ENCODE measurements at places on chromosomes 2 and 18.

GRCh38 chr2:161677634-161678033 is 53.4 kb downstream of the SLC4A10 start:
- DNase-seq, result no peak

- no peak for DNase-seq
Observed at GRCh38 chr2:184449760-184450159, 148.6 kb upstream of the ZNF804A start.

- DNase-seq, result no peak
Observed at GRCh38 chr2:237757616-237758015, 41.0 kb upstream of the RBM44 start.

DNA sequence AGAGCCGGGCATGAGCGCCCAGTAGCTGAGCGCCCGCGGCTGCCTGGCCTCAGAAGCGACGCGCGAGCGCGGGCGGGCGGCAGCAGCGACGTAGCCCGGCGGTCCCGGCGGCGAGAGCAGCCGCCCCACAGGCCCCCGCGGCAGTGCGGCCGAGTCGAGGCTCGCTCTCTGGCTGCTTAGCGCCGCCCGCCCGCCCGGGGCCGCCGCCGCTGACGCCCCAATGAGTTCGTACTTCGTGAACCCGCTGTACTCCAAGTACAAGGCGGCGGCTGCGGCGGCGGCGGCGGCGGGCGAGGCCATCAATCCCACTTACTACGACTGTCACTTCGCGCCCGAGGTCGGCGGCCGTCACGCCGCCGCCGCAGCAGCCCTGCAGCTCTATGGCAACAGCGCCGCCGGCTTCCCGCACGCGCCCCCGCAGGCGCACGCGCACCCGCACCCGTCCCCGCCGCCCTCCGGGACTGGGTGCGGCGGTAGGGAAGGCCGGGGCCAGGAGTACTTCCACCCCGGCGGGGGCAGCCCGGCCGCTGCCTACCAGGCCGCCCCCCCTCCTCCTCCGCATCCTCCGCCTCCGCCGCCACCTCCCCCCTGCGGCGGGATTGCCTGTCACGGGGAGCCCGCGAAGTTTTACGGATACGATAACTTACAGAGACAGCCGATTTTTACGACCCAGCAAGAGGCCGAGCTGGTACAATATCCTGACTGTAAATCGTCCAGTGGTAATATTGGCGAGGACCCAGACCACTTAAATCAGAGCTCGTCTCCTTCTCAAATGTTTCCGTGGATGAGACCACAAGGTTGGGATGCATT is 847 bp downstream of the HOXD8 start:
- DNase-seq, result no peak

DNA sequence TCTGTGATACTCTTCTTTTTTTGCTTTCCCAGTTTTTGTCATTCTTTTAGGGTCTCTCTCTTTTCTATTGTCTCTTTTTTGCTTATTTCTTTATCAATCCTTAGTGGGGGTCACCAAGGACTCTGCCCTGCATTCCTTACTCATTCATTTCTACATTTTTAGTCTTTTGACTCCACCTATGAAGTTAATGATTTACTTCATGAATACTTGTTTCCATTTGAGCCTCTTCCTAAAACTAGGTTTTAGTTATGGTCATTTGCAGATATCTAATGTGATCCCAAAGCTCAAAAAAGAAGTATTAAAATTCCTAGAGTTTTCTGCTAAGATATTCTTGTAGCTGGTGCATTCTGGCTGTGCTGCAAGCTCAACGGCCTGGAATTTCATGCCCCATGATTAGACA is 149.3 kb upstream of the AQP4 start:
- DNase-seq, result no peak

GRCh38 chr2:6972067-6972710 is 55.0 kb downstream of the RNF144A start:
- no peak for DNase-seq

- DNase-seq, result no peak
Observed at GRCh38 chr2:23900541-23901322, 26.2 kb downstream of the ATAD2B start.

DNA sequence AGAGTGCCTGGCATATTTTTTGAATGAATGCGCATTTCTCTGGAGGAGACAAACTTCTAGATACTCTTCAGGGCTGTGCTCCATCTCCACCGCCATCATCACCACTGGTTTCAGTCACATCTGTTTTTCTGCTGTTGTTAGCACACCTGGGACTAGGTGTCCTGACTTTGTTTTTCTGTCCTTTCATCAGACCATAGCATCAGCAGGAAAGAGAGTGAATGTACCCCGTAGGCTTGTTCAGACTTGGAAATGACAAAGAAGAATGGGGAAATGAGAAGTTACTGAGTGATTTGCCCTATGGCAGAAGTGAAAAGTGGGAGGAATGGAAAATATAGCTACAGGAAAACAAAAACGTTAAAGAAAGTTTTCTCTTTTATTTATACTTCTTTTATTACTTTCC is 965.2 kb upstream of the FANCL start:
- no peak for DNase-seq

DNA sequence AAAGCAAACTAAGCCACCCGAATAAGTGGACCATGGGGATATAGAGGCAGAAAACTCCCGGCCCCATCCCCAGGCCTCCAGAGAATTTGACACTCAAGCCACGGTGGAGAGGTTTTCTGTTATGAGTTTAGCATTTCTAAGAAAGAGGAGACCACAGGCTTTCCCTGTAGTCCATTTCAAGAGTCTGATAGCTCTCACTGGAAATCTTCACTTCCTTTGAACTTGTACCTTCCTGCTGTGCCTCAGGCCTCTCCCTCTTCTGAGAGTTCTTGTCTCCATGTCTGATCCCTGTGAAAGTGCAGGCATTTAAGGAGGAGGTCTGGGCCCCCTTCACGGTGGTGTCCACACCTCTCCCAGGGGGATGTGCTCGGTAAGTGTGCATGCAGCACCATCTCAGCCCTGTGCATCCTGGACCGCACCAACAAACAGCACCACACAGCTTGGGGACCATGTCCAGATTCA is 113.7 kb downstream of the BCL2 start:
- no peak for DNase-seq

- no peak for DNase-seq
Observed at GRCh38 chr2:54941248-54941984, 108.8 kb downstream of the RTN4 start.

DNA sequence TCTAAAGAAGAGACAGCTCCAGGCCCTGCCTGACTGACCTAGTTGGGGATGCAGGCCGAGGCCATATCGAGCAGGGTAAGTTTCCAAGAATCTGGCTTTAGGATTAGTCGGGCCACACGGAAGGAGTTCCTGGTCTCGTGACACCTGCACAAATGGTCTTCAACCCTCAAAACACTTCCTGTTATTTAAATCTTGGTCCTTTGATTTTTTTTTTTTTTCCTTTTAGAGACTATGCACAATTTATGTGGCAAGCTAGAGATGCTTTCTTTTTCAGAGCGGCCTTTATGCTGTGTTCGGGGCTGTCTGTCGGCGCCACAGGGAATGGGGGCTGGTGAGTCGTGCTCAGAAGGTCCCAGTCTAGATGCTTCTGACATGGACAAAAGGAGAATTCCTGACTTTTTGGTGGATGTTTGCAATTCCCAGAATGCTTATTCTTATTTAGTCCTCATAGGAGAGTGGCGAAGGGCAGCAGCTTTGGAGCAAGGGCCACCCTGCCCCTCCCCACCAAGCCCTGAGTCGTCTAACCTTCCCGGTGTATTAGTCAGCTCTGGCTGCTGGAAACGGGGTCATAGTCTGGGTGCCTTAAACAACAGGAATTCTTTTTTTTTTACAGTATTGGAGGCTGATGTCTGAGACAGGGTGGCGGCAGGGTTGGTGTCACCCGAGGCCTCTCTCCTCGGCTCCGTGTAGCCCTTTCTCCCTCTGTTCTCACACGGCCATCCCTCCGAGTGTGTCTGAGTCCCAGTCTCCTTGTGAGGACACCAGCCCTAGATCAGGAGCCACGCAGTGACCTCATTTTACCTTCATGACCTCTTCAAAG is 27.4 kb downstream of the HPCAL1 start:
- DNase-seq, result no peak

DNA sequence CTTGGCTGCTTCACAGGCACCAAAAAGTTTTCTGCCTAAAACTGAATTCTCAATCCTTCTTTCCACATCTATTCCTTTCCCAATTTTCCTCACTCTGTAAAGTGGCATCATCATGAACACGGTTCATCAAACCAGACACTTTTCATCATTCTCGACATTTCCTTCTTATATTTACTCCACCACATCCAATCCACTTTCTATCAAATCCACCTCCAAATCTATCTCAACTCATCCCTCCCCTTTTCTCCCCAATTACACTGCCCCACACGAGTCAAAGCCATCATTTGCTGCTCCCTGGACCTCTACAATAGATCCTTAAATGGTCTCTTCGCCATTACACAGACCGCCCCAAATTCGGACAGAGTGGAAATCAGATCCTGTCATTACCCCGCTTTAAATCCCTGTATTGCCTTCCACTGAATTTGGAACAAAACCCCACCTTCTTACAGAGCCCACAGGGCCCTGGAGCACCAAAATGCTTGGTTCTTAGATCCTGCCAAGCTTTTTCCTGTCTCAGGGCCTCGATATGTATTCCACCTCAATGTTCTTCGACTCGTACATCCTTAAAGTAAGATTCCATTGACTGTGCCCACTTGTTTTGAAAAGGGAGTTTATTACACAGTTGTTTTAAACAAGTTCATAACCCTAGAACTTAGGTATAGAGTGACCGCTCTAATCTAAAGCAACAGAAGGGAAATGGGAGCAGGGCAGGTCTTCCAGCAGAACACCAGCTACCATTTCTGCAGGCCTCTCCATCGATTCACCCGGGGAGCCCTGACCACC is 856 bp downstream of the ACAA2 start:
- no peak for DNase-seq

DNA sequence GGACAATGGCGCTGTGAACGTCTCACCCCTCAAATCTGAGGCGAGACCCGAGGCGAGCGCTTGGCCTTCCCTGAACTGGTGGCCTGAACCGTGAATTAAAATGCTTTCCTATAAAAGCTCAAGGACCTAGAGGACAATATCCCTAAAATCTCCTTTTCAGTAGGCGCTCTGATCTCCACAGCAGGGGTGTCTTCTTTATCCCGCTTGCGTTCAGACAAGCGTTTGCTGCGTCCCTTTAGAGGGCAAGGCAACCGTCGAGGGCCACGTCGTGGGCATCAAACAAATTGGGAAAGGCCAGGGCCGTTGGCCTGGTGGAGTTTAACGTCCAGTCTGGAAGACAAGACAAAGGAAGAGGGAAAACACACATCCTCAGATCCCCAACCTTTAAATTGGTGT is 1.3 kb upstream of the RAX start:
- no peak for DNase-seq

GRCh38 chr2:35355056-35355455 is 1000.5 kb upstream of the CRIM1 start:
- DNase-seq, result no peak

GRCh38 chr18:58484989-58485981 is 143.6 kb downstream of the ALPK2 start:
- DNase-seq, result no peak

GRCh38 chr2:127993659-127994058 is 34.2 kb downstream of the SAP130 start:
- no peak for DNase-seq

DNA sequence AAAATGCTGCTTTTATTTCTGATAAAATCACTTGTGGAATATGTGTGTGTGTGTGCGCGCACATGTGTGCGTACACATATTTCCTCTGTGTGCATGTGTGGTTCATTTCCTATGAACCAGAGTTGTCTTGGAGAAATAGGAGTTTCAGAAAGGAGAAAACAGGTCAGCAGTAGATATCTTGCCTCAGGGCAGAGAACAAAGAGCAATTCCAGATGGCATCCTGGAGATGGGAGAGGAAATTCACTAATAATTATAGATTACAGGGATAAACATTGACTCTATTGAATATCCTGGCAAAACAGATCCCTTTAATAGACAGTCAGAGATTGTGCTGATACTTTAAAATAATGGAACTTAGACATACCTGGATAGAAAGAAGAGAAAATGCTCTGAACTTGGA is 298.0 kb downstream of the TRIB2 start:
- DNase-seq, result no peak

DNA sequence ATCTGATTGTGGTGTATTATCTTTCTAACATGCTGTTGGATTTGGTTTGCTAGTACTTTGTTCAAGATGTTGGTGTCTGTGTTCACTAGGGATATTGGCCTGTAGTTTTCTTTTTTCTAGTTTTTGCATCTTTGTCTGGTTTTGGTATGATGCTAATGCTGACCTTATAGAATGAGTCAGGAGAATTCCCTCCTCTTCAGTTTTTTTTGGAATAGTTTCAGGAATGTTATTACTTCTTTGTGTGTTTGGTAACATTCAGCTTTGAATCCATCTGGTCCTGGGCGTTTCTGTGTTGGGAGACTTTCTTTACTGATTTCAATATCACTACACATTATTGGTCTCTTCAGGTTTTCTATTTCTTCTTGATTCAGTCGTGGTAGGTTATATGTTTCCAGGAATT is 124.2 kb upstream of the EPB41L5 start:
- no peak for DNase-seq

DNA sequence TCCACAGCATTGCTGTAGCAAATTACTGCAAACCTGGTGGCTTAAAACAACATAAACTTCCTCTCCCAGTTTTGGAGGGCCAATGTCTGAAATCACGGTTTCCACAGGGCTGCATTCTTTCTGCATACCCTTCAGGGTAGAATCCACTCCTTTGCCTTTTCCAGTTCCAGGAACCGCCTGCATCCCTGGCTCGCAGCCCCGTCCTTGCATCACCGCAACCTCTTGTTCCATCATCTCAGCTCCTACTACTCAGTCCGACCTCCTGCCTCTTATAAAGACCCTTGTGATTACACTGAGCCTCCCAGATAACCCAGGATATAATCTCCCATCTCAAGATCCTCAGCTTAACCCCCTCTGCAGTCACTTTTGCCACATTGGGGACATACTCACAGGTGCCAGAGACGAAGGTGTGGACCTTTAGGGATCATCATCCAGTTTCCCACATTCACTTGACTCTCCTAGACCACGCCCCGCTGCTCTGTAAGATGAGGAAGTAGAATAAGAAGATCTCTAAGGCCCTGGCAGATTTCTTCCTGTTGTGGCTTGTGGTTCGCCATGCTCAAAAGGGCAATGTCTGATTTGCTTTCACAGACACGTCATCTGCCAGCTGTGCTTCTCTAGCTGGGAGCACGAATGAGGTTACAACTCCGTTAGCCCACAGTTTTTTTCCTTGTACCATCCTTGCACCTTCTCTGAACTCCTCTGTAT is 103.6 kb upstream of the AGAP1 start:
- DNase-seq, result no peak

GRCh38 chr2:118050974-118051373 is 37.1 kb upstream of the CCDC93 start:
- DNase-seq, result no peak

All from amygdala (tissue), 56 donors.